Stimulated activated CD8-positive, alpha-beta memory T cell treated with anti-CD3 and anti-CD28 coated beads, Interleukin-2, amount 100 ng/mL, for 1 hour (primary cell): ENCODE measurements at places on chromosomes 3 and 15.

DNA sequence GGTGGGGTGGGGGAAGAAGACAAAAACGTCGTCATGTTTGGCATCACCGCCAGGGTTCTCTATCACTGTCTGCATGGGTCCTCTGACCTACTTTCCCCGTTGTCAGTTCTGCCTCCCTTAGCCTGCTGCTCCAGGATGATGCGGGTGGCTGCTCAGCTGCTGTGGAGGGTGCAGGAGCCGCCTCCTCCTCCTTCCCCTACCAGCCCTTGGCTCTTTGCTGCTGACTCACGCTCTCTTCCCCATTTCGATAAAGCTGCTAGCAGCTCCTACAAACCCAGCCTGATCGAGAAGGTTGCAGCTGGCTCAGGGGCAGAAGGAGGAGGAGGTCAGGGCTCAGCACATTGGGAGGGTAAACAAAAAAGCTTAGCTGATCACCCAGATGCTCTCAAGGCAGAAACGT is 49.5 kb upstream of the SEC13 start:
- DNase-seq: no peak

DNA sequence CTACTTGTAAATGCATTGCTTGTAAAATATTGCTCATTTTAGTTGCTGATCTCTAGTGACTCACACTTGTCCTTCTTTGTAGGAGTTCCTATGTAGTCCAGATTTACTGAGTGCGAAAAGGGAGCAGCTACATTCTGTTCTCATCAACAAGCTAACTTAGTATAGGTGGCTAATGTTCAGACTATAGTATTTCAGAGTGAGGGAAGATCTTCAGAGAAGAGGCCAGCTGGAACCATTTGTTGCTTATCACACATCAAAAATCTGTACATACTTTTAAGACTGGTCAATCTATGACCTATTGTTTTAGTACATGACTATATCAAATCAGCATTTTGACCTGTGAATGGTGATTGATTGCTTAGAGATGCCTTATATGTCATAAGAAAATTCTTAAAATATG is 71.3 kb upstream of the THSD4 start:
- no peak for DNase-seq

DNA sequence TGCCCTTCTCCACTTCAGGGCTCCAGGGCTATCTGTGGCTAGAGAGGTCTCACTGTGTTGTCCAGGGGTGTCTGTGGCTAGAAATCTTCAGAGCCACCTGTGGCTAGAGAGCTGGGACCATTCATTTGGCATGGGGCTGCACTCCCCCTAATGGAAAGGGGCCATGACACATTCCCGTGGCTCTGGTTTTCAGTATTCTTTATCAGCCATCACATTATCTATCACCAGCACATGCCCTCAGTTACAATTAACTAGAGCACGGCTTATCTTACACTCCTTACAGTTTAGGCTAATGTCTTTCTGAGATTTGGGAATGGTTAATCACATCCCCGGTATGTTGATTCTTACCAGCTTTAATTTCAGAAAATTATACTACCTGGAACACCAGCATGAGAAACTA is 128.6 kb downstream of the RORA start:
- DNase-seq: no peak

DNA sequence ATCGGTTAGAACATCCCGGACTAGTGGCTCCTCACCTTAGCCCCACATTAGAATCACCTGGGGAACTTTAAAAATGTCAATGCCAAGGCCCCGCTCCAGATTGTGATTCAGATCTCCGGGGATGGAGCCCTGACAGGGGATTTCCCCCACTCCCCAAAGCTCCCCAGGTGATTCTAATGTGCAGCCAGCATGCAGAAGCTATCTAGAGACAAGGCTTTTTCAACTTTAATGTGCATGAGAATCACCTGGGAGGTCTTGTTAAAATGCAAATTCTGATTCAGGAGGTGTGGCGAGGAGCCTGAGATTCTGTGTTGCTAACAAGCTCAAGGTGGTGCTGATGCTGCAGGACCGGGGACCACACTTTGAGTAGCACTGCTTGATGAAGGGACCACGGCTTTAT is 156.7 kb downstream of the RAB11A start:
- DNase-seq: no peak
